Stimulated activated CD4-positive, alpha-beta T cell treated with anti-CD3 and anti-CD28 coated beads, Interleukin-1b, Interleukin-23, amount 100 ng/mL, for 1 hour (primary cell): ENCODE measurements at places on chromosomes 3 and 15.

GRCh38 chr3:137259701-137260100 lies 301.9 kb downstream of the IL20RB start:
- DNase-seq = no peak

DNA sequence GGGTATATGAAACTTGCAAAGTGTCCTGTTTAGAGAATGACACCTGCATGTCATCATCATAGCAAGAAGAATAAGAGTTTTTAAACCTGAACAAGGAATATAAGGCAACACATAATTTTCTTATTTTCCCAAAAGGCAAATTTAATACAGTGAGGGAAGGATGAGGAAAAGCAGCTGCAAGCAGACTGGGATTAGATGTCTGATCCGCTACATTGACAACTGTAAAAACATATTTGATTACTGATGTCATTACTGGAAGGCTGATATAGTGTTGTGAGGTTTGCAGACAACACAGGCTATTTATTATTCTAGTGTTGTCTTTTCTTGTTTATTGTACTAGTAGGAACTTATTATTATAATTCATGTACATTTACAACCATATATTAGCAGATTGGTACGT lies 528.7 kb downstream of the ZIC1 start:
- DNase-seq = no peak

DNA sequence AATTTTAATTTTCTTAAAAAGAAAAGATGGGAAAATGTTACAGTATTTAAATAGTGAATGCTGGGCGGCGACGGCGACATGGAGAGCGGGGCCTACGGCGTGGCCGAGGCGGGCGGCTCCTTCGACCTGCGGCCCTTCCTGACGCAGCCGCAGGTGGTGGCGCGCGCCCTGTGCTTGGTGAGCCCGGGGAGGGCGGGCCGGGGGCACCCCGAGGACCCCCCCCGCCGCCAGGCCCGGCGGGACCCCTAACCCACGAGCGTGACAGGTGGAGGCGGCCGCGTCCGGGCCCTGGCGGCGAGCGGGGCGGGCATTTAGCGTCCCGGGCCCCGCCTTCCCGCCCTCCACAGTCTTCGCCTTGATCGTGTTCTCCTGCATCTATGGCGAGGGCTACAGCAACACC lies 38.4 kb upstream of the GOLGA8J start:
- no peak for DNase-seq

GRCh38 chr3:130374033-130374432 lies 28.6 kb downstream of the COL6A5 start:
- no peak for DNase-seq

GRCh38 chr3:141482245-141482922 lies 4.4 kb upstream of the RASA2 start:
- DNase-seq = no peak

DNA sequence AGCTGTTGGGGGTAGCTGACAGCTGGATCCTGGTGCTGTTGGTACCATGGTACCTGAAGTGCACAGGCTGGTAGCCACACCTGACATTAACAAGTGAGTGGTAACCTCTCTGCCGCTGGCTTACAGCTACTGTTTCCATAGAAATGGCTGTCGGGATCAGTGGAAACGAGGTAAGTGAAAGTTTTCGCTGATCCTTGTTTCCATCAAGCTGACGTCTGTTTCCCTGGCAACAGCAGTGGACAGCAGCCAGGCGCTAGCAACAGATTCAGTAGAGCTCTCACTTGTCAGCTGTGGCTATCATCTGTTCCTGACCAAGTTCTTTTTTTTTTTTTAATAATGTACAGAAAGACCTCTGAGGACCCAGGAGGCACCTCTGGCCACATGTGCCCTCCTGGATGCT lies 166.2 kb downstream of the CHDH start:
- DNase-seq = no peak

- no peak for DNase-seq
Measured at GRCh38 chr3:106765342-106765741, 611.9 kb upstream of the CCDC54 start.

GRCh38 chr15:66456211-66456610 lies 41.4 kb downstream of the SNAPC5 start:
- no peak for DNase-seq

DNA sequence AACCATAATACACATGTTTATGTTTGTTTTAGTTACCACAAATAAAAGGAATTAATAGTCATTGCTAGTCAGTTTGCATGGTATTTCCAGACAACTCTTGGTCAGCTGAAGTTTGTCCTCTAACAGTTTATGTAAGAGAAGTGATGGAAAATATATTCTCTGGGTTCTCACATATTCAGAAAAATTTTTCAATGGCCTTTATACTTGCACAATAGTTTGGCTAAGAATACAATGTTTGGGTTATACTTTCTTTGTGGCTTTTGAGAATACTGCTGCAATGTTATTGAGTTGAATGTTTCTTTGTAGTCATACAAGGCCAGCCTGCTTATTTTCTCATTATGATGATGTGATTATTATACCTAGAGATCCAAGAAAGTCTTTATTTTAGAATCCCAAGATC lies 133.9 kb downstream of the RAP2B start:
- no peak for DNase-seq

- DNase-seq = no peak
Measured at GRCh38 chr15:27249046-27249759, 278.2 kb downstream of the GABRG3 start.

DNA sequence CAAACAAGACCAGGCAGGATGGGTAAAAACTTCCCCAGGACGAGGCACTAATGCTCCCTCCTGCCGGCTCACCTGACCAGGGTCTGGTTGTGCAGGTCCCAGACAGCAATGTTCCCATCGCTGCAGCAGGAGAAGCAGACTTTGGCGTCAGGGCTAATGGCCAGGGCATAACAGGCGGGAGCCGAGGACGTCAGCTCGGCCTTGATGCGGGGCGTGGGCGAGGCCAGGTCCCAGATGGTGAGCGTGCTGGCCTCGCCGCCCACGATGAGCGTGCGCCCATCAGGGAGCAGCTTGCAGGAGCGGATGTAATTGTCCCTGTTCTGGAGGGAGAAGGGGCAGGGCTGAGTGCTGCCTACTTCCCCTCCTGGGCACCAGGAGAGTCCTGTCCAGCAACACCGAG lies 43.4 kb downstream of the TLE3 start:
- DNase-seq = no peak

DNA sequence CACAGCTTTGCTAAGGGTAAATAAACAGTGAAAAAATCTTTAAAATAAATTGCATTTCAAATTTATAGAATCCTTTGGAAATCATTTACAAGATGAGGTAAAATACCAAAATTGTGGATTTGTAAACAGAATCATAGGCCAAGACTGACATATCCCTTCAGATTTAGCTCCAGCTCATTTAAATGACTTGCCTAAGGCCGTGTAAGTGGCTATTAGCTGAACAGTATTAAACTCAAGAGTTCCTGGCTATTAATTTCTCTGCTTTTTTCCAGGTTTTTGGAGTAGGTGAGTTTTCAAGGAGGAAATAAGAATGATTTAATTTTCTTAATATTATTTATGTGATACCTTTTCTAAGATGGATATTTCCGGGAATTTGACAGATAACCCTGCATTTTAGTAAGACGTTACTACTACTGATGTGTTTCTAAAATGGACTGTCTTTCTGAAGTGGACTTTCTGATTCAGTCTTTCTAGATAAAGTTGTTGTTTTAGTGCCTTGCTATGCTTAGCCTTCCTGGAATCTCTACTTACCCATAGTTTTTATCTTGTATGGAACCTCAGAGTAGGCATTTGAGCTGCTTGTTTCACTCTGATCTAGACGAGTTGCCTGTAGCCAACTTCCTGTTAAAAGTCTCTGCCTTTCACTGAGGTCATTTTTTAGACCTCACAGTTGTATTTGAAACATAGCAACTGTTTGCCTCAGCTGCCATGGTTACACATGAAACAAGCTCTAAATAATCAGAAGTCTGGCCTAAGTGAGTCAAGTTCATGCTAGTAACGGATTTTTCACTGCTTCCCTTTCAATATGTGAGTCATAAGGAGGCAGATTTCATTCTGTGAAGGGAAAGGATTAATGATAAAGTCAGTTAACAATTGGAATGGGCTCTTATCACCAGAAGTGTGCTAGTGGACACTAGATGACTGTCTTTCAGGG lies 127.0 kb downstream of the KLHL25 start:
- peak; percentile 7 for DNase-seq

DNA sequence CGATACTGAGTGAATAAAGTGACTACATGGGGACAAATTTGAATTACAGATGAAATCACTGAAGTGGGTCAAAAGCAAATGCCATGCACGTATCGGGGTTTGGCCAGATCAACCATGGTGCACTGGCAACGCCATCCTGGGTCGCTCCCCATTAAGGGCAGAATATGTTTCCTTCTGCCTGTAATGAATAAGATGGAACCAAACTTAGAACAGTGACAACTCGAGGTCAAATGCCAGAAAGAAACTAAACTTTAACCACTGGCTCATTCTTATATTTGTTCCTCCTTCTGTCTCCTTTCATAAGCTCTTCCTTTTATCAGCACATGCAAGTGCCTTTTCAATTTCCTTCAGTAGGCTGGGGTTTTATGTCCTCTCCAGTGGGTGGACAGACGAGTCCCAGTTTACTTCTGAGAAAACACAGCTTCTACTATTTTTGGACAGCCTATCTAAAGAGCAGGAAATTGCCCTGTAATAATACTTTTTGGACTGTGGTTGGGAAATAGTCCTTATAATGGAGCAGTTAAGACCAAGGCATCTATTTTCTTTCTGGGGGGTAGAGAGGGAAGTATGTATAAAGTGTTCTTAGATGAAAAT lies 61.4 kb downstream of the WHAMM start:
- DNase-seq = no peak

DNA sequence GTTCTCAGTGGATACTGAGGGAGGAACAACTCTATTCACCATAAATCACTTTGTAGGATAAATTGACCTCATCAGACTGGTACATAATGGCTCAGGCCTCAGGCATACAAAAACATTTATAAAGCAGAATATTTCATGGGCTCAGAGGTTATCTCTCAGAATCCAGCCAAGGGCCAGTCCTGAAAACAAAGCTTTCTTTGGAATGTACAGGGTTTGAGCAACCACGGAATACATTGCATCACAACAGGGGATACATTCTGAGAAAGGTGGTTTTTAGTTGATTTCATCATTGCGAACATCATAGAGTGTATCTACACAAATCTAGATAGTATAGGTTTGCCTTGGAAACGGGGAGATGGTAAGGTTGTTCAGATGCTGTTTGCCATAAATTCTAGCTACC lies 33.4 kb upstream of the CTDSPL2 start:
- no peak for DNase-seq

- no peak for DNase-seq
Measured at GRCh38 chr15:55990998-55991397, 2.4 kb downstream of the NEDD4 start.

GRCh38 chr3:13289771-13290285 lies 130.3 kb downstream of the NUP210 start:
- no peak for DNase-seq

- DNase-seq = no peak
Measured at GRCh38 chr3:55687526-55687925, 200.4 kb upstream of the WNT5A start.

- no peak for DNase-seq
Measured at GRCh38 chr15:25780479-25781255, 82.5 kb downstream of the ATP10A start.

DNA sequence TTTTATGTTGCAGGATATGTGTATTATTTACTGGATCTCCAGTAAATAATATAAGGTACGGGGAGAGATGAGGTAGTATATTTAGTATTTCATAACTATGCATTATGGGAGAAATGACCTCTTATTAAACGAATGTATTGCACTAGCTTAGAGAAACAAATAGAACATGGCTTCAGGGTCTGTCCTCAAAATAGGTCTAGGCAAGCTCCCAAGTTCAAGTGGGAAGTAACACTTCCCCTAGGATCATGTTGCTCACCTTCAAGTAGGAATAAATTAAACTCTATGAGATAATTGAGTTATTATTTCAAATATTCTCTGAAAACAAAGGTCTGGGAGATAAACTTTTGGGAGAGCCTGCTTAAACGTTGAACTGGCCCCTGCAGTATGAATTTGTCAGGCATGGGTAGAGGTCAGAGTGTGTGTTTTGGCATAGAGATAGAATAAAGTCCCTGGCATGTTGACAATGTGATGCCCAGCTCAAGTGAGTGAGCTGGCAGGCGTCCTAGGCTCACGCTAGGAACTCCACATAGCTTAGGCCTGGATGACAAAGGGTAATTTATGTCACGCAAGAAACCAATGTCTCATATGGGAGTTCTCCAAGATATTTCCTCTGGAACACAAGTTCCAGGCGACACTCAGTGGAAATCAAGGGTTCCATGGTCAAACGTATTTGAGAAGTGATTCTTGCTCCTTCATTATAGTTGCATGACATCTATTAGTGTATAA lies 236.8 kb downstream of the CACNA2D3 start:
- no peak for DNase-seq

DNA sequence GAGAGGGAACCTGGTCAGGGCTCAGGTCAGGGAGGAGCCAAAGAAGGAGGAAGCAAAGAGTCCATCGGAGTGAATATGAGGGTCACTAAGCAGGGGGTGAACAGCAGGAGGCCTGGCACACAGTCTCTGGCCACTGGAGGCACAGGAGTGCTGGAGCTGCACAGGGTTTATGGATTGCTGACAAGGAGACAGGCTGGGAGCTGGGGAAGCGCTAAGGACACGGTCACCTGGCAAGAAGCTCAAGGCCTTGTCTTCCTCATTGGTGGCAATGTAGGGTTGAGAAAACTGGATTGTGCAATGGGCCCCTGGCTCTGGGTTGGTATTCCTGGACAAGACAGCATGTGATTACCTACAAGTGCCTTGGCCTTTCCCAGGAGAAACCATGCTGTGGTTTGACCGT lies 5.8 kb upstream of the CAMP start:
- DNase-seq = no peak

DNA sequence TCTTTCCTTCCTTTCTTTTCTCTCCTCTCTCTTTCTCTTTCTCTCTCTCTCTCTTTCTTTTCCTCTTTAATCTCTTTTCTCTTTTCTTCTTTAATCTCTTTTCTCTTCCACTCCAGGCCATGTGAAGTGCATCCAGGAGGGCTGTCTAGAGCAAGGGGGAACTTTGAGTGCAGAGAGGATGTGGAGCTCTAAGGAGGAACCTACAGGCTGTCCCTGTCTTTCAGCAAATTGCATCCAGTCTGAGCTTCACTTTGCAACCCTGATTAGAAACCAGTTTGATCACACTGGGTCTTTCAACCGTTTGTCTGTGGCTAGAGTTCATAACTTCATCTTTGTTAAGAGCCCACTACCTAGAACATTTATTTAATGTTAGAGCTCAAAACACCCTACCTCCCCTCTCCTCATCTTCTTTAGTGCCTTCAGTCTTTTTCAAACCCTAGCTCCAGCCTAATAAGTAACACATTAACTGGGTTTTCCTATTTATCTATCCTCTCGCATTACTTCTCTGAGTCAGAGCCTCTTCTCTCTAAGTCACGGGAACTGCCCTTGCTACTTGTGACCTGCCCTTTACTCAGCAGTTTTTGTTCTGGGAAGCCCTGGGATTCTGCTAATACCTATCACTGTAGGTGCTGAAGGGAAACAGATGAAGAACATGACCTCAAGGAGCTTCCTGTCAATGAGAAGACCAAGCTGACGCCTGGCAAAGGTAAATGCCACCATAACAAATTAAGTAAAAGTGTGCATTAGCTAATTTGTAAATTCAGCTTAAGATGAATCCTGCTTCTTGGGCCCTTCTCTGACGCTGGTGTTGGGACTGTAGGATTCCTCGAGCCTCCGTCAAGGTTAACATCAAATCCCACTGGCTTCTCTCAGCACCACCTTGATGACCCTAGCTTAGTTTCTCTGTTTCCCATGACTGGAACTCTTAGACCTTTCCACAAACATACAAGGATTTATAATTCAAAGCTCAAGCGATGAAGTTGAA lies at the start of gene GCNT3:
TSS of gene GCNT3 (plus strand) at position 508 of the 985 bp plus-strand sequence. CDS start 6,456 bp downstream, outside the sequence.
- DNase-seq = no peak
